ENCODE measurements at places on chromosomes 2 and 18.

GRCh38 chr2:152500772-152501171, 165.8 kb downstream of the FMNL2 start:
- DNase-seq, result no peak

GRCh38 chr2:158507141-158507540, 50.4 kb downstream of the PKP4 start:
- DNase-seq, result no peak

DNA sequence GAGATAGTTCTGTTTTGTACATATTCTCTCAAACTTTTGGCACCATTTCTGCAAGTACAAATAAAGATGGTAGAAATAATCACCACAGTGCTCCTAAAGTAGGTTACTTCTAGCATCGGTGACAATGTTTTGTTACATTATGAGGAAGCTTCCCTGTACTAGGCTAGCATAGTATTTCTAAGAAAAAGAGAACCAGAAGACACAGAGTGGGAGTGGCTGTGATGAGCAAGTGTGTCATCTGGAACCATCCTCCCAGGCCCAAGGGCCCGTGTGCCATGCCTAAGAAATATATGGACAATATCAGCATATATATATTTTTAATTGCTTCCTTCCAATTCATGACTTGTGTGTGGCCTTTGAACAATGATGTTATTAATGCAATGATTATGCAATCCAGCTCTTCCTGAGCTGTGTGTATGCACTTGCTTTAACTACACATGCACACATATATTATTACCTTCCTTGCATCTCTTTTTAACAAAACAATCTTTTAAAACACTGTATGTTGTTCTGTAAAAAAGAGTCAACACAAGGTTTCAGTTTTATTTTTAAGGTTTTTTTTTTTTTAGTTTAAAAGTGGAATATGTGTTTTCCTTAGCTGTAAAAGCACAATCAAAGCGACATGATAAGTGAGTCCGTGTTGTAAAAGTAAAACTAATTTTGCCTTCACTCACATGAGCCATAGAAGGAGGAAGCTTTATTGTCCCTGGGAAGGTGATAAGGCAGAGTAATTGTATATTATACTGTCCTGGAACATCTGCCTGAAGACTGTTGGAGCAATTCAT, 303.9 kb downstream of the ZNF407 start:
- no peak for DNase-seq

- DNase-seq, result no peak
Measured at GRCh38 chr2:224944707-224945547, 97.3 kb downstream of the DOCK10 start.

- DNase-seq, result no peak
Measured at GRCh38 chr2:210363261-210363660, 48.3 kb upstream of the MYL1 start.

DNA sequence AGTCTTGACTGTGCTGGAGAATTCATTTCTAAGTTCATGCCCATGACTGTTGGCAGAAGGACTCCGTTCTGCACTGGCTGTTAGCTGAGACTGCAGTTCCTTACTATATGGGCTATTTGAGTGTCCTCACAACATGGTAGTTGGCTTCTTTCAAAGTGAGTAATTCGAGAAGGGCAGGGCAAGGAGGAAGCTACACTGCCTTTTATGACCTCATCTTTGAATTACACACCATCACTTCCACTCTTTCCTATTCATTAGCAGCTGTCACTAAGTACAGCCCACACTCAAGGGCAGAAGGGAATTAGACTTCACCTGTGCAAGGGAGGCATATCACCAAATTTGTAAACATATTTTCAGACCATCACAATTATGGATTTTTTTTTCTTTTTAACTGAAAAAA, 55.9 kb upstream of the EPAS1 start:
- DNase-seq, result no peak

GRCh38 chr2:178825183-178825582, 18.0 kb upstream of the TTN start:
- no peak for DNase-seq

- no peak for DNase-seq
Measured at GRCh38 chr18:63267975-63268721, 51.4 kb downstream of the BCL2 start.
